Liver (tissue), 10 donors: ENCODE measurements at places on chromosomes 4 and X.

GRCh38 chr4:32858361-32858760 is 2138.2 kb downstream of the PCDH7 start:
- no peak for DNase-seq

DNA sequence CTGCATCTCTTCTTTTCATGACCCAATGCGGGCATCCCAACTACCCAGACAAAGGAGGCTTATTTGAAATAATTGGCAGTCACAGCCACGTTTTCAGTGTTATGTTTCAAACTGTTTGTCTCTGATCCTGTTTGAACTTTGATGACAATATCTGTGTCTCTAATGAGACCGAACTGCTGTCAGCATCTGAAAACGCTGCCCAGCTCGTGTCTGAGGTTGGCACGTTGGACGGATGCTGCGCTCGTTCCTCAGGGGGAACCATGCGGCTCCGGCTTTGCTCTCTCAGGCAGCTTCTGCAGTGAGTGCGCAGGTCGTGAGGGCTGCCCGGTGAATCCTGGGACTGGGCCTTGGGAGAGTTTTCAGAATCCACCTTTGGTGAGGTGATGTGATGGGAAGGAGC is 58.4 kb upstream of the SORBS2 start:
- no peak for DNase-seq

GRCh38 chr4:158521484-158522088 is at the start of gene RXFP1:
TSS of gene RXFP1 (plus strand) at chr4:158521882. CDS start at chr4:158521977, 95 bp downstream.
- DNase-seq = no peak

DNA sequence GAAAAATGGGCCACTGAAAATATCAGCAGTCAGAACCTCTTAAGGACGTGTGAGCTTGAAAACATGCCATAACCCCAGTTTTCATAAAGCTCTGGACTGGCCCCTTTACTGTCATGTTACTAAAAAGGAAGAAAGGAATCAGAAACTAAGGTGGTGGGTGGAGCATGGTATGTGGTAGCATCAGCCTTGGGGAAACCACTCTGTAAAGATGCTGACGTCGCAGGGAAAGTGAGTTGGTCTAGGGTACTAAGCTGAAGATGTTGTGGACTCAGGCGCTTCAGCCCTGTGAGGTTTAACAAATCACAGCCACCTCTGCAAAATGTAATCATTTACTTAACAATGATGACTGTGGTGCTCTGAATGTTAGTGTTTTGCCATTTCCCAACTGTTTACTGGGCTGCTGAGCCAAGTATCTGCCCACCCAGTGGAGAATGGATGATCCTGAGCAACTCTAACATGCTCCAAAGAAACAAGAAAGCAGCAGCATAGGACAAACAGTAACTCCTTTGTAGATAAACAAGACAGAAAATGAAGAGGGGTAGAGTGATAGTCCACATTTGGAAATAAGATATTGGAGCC is 33.4 kb downstream of the C4orf54 start:
- no peak for DNase-seq

DNA sequence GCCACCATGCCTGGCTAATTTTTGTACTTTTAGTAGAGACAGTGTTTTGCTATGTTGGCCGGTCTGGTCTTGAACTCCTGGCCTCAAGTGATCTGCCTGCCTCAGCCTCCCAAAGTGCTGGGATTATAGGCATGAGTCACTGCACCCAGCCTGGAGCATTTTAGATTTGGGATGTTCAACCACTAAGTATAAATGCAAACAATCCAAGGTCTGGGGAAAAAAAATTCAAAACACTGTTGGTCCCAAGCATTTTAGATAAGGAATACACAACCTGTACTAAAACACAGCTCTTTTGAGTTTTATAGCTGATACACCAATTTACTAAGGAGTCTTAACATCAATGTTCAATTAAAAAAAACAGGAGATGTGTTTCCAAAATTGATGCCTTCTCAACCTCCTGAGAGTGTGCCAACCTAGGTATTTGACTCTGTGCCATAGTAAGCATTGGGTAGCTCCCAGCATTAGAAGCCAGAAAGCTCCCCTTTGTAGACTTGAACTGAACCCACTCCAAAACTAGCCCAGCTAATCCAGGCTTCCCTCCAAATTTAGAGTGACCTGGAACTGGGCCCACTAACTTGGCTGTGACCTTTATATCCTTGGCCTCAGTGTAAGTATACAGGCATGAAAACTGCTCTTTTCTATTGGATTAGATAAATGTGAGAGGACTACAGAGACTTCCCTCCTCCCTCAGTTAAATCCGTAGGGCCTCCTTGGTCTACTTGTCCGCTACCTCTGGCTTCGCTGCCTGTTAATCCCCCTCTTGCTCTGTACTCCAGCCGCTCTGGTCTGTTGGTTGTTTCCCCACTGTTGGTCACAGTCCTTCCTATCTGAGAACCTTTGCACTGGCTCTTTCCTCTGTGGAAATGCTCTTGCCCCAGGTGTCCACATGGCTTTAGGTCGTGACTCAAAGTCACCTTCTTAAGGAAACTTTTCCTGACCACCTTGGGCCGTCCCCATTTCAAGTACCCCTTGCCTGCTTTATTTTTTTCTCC is 77.6 kb downstream of the CCKAR start:
- no peak for DNase-seq

- no peak for DNase-seq
These were observed 110.1 kb downstream of the USP46 start for GRCh38 chr4:52548818-52549570.
